ENCODE measurements at places on chromosomes 11 and 22.

- DNase-seq: no peak
Observed at GRCh38 chr22:20530368-20531153, 23.2 kb downstream of the MED15 start.

- DNase-seq: no peak
Observed at GRCh38 chr11:5596607-5597201, at the start of gene TRIM6. Gene TRIM6 (plus strand): TSS chr11:5596637. CDS start chr11:5596898, 261 bp downstream.

DNA sequence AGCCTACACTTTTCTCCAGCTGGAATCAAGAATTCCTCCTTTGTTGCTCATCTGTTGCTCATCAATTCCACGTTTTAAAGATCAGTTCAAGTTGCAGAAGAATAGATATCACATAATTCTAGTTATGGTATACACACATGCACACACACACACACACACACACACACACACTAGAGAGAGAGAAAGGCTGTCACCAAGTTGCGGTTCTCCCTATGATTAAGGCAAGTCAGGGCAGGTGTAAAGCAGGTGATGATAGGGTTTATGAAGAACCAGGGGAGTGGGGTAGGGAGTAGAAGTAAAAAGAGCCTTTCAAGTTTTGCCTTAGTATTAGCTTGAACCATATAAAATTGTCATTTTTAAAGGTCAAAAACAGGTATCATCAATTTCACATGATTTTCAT, 31.7 kb upstream of the TMPRSS4 start:
- DNase-seq: no peak

- no peak for DNase-seq
Observed at GRCh38 chr11:108142304-108142703, 20.9 kb downstream of the ACAT1 start.

- no peak for DNase-seq
Observed at GRCh38 chr11:19409307-19409706, 168.6 kb upstream of the E2F8 start.

DNA sequence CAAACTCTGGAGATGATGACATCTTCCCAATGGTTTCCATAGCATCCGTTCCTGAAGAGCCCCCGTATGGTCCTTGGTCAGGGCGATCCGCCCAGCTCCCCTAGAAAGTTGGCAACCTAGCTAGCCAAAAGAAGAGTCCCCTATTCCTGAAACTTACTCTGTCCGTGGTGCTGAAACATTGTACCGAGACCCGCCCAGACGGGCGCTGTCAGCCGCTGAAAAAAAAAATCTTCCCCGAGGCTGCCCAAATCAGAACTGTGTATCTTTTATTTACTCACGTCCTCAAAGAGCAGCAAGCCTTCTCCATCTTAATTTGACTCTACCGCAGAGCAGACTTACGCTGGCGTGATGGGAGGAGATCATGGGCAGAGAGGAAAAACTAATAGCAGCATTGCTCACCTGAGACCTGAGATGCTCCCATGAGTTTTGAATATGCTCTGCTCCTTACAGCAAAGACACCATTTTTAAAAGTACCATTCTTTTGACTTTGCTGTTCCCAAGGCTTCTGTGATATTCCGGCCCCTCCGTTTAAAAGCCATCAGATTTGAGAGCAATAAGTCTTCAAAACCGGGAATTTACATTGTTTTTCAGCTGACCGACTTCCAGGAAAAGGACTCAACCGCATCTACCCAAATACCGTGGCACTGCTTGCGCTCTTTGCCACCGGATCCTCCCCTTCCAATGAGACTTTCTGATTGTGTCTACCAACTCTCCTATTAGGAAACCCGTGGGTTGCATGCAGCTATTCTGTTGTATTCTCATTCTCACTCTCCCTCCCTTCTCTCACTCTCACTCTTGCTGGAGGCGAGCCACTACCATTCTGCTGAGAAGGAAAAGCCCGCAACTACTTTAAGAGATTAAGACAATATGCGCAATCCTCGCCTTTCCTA, at the start of gene SLC17A6:
TSS of gene SLC17A6 (plus strand) at position 786 of the 890 bp plus-strand sequence. CDS start 153 bp downstream, outside the sequence.
- DNase-seq: no peak

GRCh38 chr11:57358543-57358961, 20.4 kb downstream of the P2RX3 start:
- no peak for DNase-seq

DNA sequence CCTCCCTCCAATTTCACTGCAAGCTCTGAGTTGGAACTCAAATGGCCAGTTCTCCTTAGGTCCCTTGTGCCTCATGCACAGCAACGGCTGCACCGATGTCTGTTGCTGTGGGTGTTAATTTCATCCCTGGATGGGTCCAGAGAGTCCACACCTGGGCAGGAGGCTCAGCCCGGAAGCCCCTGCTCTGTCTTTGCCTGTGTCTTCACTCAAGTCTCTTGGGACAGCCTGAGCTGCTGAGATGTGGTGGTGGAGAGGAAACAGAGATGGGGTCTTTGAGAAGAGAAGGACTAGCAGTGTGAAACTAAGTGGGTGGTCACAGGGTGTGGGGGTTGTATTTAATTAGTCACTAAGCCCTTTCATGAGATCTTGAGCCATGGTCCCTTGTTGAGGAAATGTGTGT, 109.3 kb downstream of the NECTIN1 start:
- no peak for DNase-seq

GRCh38 chr11:111851636-111852035, 19.7 kb downstream of the ALG9 start:
- DNase-seq: no peak

DNA sequence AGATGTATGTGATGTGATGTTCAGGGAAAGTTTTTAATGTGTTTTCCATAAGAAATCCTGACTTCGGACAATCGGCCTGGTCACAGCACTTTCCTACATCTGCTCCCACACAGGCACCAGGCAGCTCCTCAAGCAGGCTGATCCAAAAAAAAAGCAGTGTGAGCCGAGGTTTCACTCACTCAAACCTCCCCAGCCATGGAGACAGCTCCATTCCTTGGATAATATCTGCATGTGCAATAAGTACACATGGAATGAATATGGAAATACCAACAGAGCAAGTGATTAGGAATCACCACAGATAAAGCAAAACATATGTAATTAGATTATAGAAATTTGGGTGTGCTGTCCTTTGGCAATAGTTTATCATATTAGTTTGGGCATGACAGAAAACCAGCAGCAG, 88.8 kb upstream of the API5 start:
- DNase-seq: no peak

DNA sequence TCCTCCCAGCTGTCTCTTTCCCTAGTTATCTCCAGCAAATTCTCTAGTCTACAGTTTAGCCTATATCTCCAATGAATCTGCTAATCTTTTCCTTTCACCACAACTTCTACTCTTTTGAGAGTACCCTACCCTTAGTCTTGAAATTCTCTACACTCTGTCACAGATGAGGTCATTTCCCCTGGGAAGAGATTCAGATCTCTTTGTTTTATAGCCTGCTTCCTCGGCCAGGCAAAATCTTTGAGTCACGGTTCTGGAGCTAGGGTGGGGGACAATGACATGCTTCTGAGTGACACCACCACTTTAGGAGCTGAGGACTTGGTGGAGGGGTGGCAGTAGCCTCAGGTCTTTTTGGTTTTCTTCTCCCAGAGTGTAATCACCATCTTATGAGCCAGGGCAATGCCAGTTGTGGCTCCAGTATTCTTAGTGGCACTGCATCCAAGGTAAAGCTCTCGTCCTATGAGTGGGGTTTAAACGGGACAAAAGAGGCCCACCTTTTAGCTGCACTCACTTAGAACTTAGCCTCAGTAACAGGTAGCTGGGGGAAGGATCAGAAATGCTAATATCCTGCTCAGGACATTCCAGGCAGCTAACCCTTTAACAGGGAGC, 98.5 kb upstream of the RRM1 start:
- no peak for DNase-seq

- no peak for DNase-seq
Observed at GRCh38 chr22:29517215-29517908, 36.2 kb downstream of the THOC5 start.

All from pons (tissue), 1 donor.